AG04449 (cell line): ENCODE measurements at places on chromosomes 3 and 15.
A peak's percentile ranks its signal among the peaks of the same experiment; 100 is the strongest.

- DNase-seq: no peak
These were observed 19.7 kb downstream of the CHMP2B start for GRCh38 chr3:87246662-87247429.

DNA sequence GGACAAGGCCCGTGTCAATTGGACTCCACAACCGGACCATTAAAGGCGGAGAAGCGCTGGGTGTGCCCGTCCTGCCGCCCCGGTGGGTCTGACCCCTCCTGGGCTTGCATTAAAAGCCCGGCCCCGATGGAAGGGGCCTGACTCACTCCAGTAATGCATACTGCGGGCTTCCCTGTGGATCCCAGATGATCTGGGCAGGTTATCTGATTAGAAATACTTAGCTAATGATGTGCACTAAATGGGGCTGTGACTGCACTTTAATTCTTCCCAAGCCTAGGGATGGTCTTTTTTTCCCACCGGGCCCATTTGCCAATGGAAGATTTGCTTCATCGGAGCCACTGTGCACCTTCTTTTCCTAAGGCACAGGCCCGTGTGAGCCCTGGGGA is 124.9 kb downstream of the TMEM266 start:
- DNase-seq: no peak

- DNase-seq: no peak
These were observed 193.6 kb downstream of the CLSTN2 start for GRCh38 chr3:140128631-140129030.

DNA sequence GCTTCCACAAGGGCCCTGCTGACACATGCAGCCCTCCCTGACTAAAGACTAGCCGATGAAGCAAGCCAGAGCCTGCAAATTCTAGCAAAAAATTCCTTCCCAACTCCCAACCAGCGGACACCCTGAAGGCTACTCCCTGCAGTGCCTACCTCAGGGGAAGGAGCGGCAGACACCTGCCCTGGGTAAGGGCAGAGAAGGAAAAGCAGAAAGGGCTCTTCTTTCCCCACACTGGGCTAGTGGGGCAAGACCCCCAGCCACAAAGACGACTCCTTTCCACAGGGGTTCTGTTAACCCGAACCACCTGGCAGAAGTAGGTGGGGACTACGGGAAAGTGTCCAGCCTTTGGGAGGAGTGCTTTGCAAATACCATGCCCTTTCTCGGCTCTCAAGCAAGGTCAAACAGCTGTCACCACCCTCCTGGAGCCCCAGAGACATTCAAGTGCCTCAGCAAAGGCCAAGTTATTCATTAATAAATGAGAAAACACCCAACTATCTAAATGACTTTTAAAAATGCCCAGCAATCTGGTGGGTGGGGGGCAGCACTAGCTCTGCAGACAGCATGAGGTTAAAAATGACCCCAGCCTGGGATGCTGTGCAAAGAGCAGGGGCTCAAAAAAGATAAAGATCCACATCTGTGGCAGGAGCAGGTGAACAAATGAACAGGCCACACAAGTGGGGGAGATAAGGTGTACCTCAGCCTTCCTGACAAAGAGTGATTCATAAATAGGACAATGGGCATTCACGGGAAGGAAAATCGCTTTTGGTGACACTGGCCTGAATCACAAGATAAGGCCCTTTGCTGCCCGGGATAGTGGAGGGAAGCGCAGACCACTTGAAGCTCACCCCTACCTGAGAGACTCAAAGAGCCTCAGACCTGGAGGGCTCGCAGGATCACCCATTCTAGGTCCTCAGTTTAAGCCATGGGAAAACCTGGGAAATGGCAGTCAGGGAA is 33.0 kb downstream of the CCDC12 start:
- DNase-seq: no peak

GRCh38 chr3:19540464-19540863 is 392.2 kb downstream of the KCNH8 start:
- DNase-seq: no peak

DNA sequence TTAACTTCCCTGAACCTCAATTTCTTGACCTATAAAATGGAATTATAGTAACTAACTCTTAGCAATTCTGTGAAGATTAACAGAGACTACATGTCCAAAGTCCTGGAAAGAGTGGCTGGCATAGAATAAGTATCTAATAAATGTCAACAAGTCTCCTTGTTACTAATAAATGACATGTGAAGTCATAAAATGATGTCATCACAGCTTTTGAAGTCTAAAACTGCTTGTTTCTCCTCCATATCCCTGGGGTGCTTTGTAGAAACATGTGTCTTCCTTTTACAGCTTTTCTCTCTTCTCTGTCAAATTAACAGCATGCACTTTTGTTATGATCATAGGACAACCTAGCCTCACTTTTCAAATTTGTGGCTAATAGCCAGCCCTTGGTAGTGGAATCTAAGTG is 510.2 kb downstream of the NTRK3 start:
- no peak for DNase-seq

- DNase-seq: no peak
These were observed 90.8 kb downstream of the CRTC3 start for GRCh38 chr15:90620379-90621067.

GRCh38 chr15:39232512-39232911 is 348.4 kb upstream of the THBS1 start:
- peak; percentile 69 for DNase-seq
